Anterior cingulate cortex (tissue), 58 donors: ENCODE measurements at places on chromosomes 3 and 15.

DNA sequence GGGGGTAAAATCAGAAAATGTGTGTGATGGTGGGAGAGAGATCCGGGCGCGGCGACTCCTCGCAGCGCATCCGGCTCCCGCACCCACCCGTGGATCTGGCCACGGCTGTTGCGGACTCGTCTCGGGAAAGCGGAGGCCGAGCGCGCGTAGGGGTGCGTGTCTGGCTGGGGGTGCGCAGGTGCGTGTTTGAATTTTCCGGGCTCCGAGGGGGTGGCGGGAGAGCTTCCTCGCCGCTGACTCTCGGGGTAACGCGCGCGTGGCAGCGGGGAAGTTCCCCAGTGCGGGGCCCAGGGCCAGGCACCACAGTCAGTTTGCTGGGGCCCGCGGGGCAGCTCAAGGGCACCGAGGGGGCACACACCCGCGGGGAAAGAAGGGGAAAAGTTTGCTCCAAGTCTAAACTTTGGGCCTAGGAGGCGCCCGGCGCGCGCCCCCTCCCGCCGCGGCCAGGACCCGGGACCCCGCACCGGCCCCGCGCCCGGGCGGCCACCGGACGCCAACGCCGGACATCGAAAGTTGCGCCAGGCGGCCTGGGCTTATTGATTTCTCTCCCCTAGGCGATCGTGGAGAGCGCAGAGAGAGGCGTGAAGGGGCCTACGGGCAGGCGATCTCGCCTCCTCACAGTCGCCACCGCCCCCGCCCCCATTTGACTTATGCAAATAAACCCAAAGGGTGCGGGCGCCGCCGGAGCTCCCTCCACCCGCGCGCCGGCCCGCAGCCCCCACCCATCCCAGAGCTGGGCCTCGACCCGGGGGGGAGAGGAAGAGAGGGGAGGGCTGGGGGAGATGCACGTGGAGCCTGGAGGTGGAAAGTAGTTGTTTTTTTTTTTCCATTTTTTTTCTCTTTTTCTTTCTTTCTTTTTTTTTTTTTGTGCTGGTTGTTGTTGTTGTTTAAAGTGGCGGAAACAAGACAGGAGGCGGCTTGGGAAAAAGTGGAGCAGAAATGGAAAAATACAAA, 639 bp downstream of the FOXP1 start:
- no peak for DNase-seq

GRCh38 chr3:58962816-58963215, 87.0 kb downstream of the CFAP20DC start:
- no peak for DNase-seq

DNA sequence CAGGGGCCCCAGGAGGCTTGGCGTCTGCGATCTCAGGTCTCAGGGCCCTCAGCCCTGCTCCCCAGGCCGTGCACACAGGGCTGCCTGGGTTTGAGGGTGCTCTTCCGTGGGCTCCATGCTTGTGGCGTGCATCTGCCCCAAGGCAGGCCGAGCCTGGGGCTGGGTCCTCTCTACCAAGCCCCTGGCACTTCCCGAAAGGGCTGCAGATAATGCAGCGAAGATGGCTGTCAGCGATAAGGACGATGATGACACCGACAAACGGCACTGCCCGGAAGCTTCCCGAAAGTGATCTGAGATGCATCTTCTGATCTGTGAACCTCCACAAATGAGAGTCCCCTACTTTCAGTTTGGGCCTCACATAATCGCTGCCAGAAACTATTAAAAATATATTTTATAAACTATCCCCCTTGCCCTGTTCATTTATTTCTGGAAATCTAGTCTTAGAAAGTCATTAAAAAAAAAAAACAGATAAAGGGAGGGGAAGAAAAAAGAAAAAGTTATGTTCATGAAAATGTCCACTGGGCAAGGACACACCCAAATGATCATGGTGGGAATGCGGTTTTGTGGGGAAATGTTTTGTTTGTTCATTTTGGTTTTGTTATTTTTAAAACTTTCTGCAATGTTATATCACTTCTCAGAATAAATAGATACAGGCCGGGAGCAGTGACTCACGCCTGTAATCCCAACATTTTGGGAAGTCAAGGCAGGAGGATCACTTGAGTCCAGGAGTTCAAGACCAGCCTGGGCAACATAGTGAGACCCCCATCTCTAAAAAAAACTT, 51.5 kb downstream of the RPN1 start:
- no peak for DNase-seq

GRCh38 chr3:187798126-187798525, 52.9 kb upstream of the BCL6 start:
- no peak for DNase-seq

DNA sequence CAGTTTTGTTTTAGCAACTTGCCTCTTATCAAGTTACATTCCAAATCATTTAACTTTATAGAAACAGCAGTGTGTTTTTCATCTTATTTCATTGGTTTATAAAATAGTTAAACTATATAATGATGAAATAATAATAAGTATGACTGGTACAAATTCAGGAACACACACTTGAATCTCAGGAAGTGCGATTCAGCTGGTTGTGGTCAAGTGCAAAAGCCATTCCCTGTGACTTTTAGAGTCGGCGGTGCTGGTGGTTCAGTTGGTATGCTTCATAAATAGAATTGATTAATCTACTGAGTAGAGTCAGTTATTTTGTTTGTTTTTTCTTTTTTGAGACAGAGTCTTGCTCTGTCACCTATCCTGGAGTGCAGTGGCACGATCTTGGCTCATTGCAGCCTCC, 22.7 kb downstream of the SACM1L start:
- no peak for DNase-seq

- no peak for DNase-seq
These were observed 405.6 kb downstream of the MAGI1 start for GRCh38 chr3:65633018-65633638.

- DNase-seq: no peak
These were observed 290.1 kb downstream of the MFSD1 start for GRCh38 chr3:159091936-159092335.

- DNase-seq: no peak
These were observed 3.0 kb downstream of the KBTBD13 start for GRCh38 chr15:65079580-65079979.

DNA sequence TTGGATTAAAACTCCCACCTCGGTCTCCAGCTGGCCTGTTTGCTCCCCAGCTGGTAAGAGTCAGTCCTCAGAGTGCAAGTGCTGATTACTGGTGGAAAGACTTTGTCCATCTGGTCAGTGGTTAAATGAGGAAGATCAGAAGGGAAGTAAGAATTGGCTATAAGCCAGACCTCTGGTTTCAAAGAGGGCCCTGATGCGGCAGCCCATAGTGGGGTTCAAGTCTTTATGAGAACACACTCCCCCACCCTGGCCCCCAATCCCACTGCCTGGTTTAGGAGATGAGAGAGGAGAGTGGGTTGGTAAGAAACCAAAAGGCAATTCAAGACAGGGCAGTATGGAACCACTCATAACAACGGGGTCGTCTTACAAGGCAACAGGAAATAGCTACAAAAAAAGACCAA, 65.0 kb downstream of the FRMD4B start:
- DNase-seq: no peak
